ENCODE measurements at places on chromosomes 5 and 9.

GRCh38 chr5:16108418-16108817 is 71.2 kb downstream of the MARCHF11 start:
- DNase-seq = no peak

GRCh38 chr5:75720882-75721281 is 3.6 kb upstream of the POC5 start:
- no peak for DNase-seq

- DNase-seq = no peak
Observed at GRCh38 chr9:112527959-112528358, 41.3 kb downstream of the KIAA1958 start.

DNA sequence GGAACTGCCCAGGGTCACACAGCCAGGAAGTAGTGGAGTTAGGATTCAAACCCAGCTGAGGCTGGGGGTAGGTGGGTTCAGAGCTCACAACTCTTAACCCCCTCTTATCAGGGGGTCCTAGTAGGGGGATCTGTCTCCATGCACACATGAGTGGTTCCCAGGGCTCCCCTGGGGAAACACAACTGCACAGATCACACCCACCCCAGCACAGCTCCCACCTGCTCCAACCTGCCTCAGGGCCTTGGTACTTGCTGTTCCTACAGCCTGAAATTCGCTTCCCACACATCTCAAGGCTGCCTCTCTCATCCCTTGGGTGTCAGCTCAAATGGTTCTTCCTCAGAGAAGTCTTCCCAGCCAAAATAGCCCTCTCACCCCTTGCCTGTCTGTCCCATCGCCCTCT is 4.8 kb downstream of the SNCB start:
- no peak for DNase-seq

GRCh38 chr5:132195727-132196126 is 31.9 kb downstream of the P4HA2 start:
- no peak for DNase-seq

DNA sequence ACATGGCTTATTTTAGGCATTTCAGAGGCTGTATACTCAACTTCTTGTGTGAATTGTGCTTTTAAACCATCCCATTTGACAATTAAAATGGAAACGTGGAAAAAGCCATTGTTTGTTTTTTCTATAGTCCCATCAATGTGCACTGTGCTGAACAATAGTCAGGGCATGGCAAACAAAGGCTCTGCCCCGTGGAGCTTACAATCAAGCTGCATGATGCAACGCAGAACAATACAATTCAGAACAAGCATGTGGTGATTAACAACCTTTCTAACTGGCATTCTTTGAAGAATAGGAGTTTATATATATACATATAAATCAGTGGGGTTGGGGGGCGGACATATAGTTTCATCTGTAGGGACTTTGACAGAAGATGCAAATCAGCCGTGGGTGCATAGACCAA is 2125.4 kb upstream of the WWC1 start:
- no peak for DNase-seq

DNA sequence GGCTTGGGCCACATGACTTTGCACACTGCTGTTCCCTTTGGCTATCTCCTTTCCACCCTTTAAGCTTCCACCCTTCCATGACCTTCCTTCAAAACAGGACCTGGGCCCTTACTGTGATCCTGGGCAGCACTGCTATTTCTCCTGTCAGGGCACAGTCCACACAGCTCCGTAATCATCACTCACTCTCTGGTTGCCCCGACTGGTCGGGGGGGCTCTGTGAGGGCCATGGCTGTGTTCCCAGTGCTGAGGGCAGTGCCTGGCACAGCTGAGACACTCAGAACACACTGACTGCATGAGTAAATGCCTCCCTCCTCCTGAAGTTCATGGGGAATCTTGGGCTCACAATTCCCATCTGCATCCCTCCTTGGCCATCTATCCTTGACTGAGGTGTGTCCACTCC is 12.2 kb downstream of the TRAF1 start:
- no peak for DNase-seq

- no peak for DNase-seq
Observed at GRCh38 chr9:81566074-81566698, 123.2 kb downstream of the TLE1 start.

- no peak for DNase-seq
Observed at GRCh38 chr5:64690417-64691151, at the start of gene SHISAL2B. Gene SHISAL2B (plus strand): TSS chr5:64690503. CDS start chr5:64690624, 121 bp downstream.

DNA sequence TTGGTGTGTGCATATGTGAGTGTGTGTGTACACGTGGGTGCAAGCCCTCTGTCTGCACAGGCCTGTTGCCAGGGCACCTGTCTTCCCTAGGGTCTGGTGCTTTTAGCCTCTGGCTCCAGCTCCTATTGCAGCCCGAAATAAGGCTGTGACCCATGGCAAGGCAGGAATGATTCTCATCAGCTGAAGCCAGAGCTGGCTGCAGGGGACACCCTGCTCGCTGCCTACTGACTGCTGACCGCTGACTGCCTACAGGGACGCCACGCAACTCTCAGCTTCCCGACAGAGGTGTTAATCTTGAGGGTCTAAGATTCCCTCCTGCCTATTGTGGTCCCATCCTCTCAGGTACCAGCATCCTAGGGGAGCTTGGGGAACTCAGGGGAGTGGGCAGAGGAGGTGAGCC is at the start of gene MYOZ3:
MYOZ3 (plus strand) TSS at position 166 of the 400 bp plus-strand sequence. CDS start 1,691 bp downstream, outside the sequence.
- DNase-seq = no peak

DNA sequence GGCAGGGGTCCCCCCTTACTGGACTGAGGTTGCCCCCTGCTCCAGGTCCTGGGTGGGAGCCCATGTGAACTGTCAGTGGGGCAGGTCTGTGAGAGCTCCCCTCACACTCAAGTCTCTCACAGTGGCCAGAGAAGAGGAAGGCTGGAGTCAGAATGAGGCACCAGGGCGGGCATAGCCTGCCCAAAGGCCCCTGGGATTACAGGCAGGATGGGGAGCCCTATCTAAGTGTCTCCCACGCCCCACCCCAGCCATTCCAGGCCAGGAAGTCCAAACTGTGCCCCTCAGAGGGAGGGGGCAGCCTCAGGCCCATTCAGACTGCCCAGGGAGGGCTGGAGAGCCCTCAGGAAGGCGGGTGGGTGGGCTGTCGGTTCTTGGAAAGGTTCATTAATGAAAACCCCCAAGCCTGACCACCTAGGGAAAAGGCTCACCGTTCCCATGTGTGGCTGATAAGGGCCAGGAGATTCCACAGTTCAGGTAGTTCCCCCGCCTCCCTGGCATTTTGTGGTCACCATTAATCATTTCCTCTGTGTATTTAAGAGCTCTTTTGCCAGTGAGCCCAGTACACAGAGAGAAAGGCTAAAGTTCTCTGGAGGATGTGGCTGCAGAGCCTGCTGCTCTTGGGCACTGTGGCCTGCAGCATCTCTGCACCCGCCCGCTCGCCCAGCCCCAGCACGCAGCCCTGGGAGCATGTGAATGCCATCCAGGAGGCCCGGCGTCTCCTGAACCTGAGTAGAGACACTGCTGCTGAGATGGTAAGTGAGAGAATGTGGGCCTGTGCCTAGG is at the start of gene CSF2:
CSF2 (plus strand) TSS at position 559 of the 783 bp plus-strand sequence; CDS start at position 594, 35 bp downstream.
- DNase-seq = no peak

GRCh38 chr5:39501397-39501796 is 76.6 kb upstream of the DAB2 start:
- no peak for DNase-seq

GRCh38 chr5:108649106-108649505 is 98.6 kb upstream of the FER start:
- no peak for DNase-seq
